ENCODE measurements at places on chromosomes 6 and 20.
A peak's percentile ranks its signal among the peaks of the same experiment; 100 is the strongest.

DNA sequence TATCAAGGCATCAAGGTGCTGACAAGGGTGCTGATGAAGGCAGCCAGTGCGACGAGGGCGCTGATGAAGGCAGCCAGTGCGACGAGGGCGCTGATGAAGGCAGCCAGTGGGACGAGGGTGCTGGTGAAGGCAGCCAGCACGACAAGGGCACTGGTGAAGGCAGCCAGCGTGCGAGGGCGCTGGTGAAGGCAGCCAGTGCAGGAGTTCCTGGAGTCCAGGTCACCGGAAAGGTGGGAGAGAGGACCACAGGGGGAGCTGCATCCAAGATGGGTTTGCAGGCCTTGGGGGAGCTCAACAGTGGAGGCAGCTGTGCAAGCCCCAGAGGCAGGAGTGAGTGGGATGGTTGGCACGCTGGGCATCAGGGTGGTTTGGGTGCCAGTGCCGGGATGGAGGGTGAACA, 176.3 kb downstream of the TBXT start:
- DNase-seq: no peak

GRCh38 chr6:145705561-145705960, 29.8 kb downstream of the EPM2A start:
- no peak for DNase-seq

DNA sequence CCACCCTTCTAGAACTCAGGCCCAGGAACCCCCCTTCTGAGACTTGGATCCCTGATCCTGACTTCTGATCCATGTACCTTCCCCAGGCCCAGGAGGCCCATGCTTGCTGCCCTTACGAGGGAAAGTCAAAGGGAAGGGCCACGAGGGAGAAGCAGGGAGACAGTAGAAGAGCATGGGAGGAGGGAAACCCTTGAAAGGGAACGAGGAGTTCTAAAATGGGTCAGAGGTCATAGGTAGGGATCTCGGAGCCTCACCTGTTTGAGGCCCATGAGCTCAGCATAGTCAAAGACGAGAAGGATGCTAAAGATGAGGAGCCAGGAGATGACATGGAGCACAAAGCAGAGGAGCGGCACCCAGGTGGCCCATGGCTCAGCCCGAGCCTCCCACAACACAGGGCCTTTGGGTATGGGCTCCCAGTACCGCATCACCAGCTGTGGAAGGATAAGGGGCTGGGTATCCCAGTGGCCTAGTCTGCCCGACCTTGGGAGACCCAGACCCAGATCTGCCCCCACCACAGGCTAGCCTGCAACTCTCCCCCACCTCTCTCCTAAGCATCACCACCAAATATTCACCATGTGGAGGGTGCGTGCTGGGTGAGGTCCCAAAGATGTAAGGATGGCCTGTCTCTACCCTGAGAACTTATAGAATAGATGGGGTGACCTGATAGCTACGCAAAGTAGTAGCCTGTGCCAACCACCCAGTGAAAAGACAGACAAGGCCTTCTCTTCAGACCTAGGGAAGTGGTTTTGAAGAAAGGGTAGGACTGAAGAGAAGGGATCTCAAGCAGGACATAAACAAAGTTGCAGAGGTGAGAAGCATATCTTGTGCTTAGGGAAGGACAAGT, 1.5 kb downstream of the NRM start:
- DNase-seq: no peak

DNA sequence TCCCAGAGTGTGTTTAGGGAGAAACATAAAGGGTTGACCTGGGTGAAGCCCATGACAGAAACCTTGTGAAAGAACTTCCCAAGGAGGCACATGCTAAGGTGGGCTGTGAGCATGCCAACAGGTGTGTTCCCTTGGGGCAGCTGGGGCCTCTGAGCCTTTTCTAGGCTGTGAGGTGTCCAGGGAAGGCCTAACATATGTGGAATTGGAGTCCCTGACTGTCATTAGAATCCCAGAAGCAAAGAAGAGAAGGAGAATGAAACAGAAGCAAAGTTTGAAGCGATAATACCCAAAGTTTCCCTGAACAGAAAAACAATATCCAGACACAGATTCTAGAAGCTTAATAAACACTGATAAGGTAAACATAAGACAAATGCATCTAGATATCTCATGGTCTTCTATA, 143.3 kb downstream of the CD83 start:
- DNase-seq: no peak

- DNase-seq: no peak
Measured at GRCh38 chr6:4491501-4492260, 284.5 kb upstream of the CDYL start.

GRCh38 chr6:25404693-25405169, 125.6 kb downstream of the CARMIL1 start:
- peak; percentile 20 for DNase-seq

DNA sequence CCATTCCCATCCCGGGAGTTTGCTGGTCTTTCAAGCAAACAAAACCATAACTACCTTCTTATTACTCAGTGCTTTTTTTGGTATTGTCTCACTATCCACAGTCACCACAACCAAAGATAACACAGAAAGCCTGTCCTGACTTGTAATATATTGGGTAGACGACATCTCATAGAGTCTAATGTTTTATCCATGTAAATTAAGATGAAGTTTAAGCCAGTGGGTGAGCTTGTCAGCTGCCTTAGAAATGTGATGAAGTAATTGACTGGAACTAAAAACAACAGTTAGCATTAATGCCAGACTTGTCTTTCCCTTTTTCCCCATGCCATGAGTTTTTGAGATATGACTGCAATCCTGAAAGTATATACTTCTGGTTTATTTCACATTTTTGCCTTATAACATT, 282.7 kb upstream of the PRDM1 start:
- DNase-seq: no peak

GRCh38 chr20:13430346-13431002, 208.3 kb downstream of the TASP1 start:
- peak; percentile 1 for DNase-seq

- DNase-seq: peak; percentile 15
Measured at GRCh38 chr6:150685860-150686259, 86.2 kb downstream of the PLEKHG1 start.

- DNase-seq: no peak
Measured at GRCh38 chr6:7819431-7820015, 91.1 kb downstream of the TXNDC5 start.

GRCh38 chr20:32158351-32158750, 48.8 kb downstream of the TM9SF4 start:
- no peak for DNase-seq

DNA sequence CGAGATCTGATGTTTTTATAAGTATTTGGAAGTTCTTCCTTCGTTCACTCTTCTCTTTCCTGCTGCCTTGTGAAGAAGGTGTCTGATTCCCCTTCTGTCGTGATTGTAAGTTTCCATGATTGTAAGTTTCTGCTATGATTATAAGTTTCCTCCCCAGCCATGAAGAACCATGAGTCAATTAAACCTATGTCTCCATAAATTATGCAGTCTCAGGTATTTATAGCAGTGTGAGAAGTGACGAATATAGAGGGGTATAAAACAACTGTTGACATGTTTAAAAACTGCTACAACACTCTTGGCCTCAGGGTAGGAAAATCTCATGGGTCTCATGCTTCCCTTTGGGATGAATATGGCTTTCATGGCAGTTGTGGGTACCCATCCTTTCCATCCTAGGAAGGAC, 5.8 kb upstream of the WFDC2 start:
- no peak for DNase-seq

DNA sequence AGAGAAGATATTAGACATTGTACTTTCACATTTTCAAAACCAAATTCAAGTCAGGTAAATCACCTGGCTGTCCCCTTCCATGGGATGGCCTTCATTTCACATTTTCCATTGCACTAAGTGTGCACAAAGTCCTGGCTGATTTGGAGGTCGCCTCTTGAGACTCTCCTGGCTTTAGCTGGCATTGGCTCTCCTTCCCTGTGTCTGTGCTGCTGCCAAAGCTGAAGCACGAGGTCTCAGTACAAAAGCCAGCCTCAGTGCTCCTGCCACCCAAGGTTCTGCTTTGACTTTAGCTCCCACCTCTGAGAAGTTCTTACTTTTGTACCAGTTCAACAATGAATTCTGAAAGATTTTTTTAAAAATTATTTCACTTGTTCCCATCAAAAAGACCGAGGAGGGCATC, 289.2 kb upstream of the CNR1 start:
- no peak for DNase-seq

DNA sequence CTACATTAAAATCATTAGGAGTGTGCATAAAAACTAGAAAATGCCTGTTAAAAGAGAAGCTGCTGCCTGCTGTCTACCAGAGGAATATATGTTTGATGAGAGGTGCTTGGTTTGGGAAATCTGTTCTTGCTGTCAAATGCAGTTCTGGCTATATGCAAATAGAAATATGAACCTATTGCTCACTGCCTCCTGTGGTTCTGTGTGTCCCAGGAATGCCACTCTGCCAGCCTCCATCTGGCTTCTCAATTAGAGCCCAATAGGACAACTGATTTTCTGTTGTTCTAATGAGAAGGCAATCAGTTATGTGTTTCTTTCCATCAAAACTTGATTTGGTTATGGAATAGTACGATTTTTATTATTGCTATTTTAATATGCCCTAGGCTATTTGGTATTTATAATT, 759.7 kb downstream of the HDGFL1 start:
- no peak for DNase-seq

DNA sequence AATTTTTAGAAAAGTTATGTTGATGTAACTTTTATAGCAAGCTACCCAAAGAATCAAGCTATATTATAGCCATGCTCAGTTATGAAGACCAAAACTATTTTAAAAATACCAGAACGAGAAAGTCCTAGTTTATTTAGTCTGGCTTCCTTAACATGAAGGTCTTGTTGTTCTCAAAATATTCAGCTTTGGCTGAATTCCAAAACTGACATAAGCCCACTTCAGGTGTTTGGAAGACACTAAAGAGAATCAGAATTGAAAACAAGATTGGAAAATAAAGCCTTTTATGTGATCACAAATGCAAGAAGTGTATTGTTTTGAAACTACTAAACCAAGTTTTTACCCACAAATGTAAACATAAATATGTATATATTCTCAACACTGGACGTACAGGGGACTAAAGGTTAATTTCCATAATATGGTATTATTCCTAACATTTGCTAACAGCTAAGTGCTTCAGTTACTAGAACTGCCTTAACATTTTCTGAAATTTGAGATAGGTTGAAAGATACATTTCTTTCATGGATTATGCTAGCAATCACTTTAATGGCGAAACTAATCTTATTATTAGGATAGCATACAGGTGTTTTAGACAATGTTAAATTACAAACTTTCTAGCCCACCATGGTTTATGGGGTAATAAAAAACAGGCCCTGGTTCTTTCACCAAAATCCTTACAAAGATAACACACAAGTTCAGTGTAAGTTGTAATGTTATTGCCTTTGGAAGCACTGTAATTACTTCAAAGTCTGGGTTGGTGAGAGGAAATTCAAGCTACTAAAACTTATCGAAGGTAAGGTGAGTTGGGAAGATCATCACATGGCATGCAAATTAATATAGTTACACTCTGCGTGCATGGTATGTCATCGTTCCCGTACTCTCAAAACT, 1.6 kb downstream of the MAP3K5 start:
- DNase-seq: no peak

DNA sequence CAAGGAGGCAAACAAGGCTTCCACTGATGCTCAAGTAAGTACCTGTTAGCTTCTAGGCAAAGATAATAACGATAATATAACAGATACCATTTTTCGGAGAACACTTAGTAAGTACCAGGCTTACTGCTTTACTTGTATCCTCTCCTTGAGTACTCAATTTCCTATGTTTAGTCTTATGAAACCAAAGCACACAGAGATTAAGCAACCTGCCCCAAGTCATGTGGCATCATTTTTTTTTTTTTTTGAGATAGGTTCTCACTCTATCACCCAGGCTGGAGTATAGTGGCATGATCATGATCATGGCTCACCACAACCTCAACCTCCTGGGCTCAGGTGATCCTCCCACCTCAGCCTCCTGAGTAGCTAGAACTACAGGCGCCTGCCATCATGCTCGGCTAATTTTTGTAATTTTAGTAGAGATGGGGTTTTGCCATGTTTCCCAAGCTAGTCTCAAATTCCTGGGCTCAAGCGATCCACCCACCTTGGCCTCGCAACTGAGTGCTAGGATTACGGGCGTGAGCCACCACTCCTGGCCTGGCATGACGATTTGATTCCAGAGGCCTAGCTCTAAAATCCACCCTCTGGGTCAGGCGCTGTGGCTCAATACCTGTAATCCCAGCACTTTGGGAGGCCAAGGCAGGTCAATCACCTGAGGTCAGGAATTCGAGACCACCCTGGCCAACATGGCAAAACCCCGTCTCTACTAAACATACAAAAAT, 14.0 kb downstream of the SPAG4 start:
- DNase-seq: no peak

- no peak for DNase-seq
Measured at GRCh38 chr6:150759483-150759882, 106.0 kb upstream of the MTHFD1L start.

GRCh38 chr6:7846966-7847818, 63.4 kb downstream of the TXNDC5 start:
- no peak for DNase-seq

GRCh38 chr6:53647462-53648094, 18.0 kb downstream of the KLHL31 start:
- peak; percentile 27 for DNase-seq

GRCh38 chr6:148932208-148932607, 185.4 kb downstream of the UST start:
- no peak for DNase-seq

- no peak for DNase-seq
Measured at GRCh38 chr6:45448417-45449389, 71.0 kb upstream of the SUPT3H start.

All from activated T-cell treated with anti-CD3 and anti-CD28 coated beads for 24 hours (primary cell).